Stimulated activated CD4-positive, alpha-beta T cell treated with anti-CD3 and anti-CD28 coated beads, Interleukin-12 subunit alpha, Interleukin-12 subunit beta, amount 100 ng/mL, for 4 hours (primary cell): ENCODE measurements at places on chromosomes 1 and 21.

DNA sequence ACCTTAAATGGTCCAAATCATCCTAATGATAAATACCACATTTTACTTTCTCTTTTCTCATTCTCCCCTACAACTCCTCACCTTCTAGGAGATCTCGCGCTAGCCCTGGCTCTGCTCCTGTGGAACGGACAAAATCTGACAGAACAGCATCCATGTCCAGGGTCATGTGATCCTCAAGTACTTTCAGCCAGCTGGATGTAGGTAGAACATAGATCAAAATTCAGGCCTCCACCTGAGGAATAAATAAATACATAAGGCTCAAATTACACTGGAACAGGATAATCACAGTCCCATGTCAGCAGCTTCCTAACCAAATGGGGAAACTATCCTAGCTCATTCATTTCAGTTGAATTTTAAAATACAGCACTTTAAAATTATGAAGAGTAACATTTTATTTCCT, 33.2 kb downstream of the OTUD7B start:
- DNase-seq, result no peak

GRCh38 chr1:30732277-30732996, 9.1 kb upstream of the MATN1 start:
- no peak for DNase-seq

GRCh38 chr21:34865400-34866241, 183.5 kb downstream of the RUNX1 start:
- peak; percentile 38 for DNase-seq

GRCh38 chr1:61157468-61157987, 75.2 kb downstream of the NFIA start:
- no peak for DNase-seq
